ENCODE measurements at places on chromosomes 12 and 14. TPM values are rescaled to one million over a fixed set of nuclear protein-coding genes. Genes with fewer than 3 reads are reported as not detected.

DNA sequence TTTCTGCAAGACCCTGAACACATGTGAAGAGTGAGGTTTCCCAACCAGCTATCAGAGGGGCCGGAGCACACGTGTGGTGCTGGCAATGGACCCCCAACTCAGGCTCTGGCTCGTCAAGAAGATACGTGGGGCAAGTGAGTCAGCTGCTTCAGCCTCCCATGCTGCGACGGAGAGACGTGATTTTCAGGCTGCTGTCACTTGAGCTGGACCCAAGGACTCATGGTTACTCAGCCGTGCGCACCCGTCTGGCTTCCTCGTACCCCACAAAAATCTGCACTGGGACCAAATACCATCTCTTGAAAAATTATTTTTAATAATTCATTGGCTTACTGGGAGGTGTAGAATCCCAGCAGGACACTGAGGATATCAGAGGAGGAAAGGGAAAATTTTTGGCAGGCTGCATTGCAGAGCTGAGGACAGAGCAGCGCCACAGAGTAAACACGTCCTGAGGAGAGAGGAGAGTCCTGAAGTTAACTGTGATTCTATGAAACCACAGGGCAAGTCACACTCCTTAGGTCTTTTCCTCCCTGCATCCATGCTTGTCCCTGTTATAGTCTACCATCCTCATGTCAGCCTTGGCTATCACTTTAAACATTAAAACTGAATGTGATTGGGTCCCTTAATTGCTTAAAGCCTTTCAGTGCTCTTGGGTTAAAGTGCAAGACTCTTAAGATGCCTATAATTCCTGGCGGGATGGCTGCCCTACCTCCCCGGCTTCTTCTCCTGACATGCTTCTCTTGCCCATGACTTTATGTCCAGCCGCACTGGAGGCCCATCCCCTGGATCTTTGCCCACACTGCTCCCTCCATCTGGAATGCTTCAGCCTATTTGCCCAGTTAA, 95.3 kb upstream of the SLC35F4 start:
- DNase-seq, result no peak

DNA sequence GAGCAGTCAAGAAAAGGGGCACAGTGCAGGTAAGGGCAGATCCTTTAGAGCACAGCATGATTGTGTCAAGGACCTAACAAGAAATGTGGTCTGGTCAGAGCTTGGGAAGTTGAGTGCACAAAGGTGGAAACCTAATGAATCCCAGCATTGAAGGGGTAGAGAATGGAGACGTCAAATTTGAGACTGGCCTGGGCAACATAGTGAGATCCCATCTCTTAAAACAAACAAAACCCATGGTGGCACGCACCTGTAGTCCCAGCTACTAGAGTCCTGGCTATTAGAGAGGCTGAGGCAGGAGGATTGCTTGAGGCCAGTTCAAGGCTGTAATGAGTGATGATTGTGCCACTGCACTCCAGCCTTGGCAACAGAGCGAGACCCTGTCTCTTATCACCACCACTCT, 37.0 kb upstream of the CCDC88C start:
- DNase-seq, result no peak

HOXC4 gene
- 10.0 TPM for total RNA-seq

MAP3K9 gene
- total RNA-seq, result 19.1 TPM

CCDC38 gene
- total RNA-seq, result not detected

BEST3 gene
- 1.7 TPM for total RNA-seq
